Psoas muscle (tissue), 8 donors: ENCODE measurements at places on chromosomes 16 and 17.
A peak's percentile ranks its signal among the peaks of the same experiment; 100 is the strongest.

DNA sequence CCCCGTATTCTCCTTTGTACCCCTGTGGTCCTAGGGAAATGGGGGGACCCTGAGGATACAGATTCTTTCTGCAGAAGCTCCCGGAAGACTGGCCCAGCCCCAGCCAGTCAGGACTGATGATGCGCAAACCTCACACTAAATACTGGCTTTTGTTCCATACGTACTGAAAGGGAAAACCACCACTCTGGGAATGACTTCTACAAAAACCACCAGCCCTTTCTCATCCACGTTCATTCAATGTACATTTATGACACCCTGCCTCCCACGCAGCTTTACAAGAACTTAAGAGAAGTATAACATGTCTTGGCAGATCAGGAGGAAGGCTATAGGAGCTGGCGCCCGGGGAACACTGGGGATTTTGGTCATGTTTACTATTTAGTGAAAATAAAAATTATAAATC lies 70.6 kb downstream of the MARCHF10 start:
- DNase-seq, result no peak

- peak; percentile 52 for DNase-seq
Observed at GRCh38 chr17:7850701-7851437, 4.0 kb upstream of the TMEM88 start.

DNA sequence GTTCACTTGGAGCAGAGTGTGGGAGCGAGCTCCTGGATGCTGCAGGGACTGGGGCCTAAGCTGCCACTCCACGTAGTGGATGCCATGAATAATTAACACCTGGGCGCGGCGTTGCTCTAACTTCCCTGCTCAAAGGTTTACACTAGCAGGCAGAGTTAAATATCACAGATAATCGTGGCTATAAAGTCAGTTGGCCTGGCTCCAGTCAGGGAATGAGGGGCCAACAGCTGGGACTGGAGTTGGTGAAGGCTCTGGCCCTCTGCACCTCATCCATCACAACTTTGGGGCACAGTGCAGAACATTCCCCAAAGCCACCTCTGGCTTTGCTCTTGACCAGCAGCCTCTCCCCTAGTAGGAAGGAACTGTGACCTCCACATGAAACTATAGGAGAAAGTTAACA lies 10.9 kb downstream of the HOXB4 start:
- no peak for DNase-seq

DNA sequence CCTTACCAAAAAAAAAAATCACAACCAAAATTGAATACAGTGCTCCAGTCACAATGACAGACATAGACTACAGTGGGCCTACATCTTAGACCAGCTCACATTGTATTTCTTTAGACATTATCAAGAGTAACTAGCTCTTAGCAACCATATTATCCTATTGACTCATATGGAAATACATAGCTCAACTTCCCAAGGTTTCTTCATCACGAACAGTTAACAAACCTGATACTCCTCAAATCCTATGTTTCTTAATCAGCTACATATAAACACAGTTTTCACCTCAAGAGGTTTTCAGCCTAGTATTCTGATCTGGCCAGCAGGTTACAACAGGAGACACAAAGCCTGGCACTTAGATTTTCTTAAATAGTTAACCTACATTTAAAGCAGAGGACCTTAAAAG lies 29.7 kb downstream of the CMC2 start:
- no peak for DNase-seq

DNA sequence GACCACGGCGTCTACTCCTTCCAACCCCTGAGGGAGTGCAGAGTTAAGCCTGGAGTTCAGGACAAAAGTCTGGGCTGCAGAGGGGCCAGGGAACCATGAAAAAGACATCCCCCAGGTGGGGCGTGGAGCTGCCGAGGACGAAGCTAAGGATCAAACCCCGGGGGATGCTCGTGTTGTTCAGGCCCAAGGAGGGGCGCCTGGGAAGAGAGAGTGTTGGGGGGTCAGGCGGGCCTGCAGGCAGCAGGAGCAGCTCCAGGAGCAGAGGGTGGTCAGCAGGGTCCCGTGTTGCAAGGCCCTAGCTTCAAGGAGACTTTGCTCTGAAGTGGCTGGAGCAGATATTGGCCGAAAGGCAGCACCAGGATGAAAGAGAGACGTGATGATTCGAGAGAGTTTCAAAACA lies 26.7 kb downstream of the NECAB2 start:
- no peak for DNase-seq
